GM04503 (cell line): ENCODE measurements at places on chromosomes 12 and 14.

DNA sequence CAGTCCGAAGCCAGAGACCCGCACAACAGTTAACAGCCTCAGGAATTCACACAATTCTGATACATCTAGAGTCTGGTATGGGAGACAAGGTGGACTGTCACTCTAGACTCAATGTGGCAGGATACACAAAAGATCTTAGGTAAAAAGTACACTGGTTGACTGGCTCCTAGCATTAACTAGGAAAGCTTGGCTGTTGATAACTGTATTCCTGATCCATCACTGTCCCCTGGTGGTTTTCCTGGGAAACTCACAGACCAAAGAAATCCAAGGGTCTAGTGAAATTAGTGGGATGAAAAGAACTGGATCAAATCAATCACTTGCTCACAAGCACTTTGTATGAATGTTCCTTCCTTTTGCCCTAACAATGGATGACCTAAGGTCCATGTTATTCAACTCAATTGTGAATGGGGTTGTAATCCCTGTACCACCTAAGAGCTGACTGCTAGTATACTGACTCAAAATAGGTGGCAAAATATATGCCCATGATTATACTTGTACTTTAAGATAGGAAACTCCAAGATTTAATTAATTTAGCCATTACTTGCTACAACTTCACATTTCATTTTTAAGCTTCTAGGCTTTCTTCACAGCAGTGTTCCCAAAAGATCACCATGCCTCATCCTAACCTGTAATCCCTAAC is 14.0 kb downstream of the NPC2 start:
- DNase-seq = no peak

DNA sequence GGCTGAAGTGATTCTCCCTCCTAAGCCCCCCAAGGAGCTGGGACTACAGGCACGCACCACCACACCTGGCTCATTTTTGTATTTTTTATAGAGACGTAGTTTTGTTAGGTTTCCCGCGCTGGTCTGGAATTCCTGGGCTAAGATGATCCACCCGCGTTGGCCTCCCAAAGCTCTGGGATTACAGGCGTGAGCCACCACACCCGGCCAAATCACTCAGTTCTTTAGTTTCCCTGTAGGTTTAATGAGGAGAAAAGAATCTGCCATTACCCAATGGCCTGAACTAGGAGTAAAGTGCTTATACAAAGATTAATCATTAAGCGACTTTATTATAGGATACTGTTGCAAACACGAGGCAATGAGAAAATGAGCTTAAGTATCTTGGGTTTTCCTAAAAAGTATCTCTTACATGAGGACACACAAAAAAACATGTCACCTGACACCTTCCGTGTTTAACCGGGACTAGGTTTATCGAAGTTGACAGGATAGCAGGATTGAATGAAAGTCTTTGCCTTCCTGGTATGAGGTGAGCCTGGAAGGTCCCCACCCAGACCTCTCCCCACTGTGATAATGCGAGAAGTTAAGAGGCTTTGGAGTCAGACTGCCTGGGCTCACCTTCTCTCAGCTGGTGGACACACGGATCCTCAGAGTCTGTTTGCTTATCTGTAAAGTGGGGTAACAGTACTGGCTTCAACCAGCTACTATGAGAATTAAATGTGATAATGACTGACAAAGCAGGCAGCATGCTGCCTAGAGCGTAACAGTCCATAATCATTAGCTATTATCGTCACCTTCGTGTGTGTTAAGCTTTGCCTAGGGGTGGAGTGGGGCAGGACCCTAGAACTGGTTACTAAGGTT is 133.5 kb upstream of the KRAS start:
- no peak for DNase-seq

GRCh38 chr14:33949411-33949893 is 1.4 kb downstream of the EGLN3 start:
- DNase-seq = no peak

GRCh38 chr12:21775133-21775820 is 771 bp upstream of the KCNJ8 start:
- no peak for DNase-seq

DNA sequence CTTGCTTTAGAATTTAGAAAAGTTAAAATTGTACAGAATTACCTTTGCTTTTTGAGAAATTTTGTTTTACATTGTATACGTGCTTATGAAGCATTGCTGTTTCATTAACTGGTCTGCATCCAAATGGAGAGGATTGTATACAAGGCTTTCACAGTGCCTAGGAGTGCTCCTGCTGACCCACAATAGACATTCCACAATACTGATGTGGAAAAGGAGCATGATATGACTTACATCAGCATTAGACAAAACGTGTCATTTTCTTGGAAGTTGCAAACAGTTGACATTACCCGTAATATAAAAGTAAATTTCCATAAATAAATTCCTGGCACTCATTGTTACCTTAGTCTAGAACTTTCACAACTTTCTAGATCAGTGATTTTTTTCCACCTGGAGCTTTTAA is 1.9 kb downstream of the PRKD1 start:
- no peak for DNase-seq

- DNase-seq = no peak
Observed at GRCh38 chr12:18923721-18924120, 185.8 kb downstream of the CAPZA3 start.

DNA sequence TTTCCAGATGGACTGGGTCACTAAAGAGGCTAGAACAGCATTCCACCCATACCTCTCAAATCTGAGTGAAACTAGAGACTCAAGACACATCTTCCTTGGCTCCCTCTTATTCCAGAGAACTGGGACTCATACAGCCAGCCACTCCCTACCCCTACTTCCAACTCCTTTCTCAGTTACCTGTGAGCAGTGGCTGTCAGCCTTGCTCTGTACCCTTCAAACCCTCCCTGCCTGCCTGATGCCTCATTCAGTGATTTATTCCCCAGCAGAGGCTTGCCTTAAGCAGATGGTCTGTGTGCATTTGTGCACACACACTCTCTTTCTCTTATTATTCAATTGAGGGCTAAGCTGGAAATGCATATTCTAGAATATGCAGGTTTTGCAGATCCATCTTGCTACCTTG is 14.6 kb downstream of the GPR84 start:
- DNase-seq = no peak

DNA sequence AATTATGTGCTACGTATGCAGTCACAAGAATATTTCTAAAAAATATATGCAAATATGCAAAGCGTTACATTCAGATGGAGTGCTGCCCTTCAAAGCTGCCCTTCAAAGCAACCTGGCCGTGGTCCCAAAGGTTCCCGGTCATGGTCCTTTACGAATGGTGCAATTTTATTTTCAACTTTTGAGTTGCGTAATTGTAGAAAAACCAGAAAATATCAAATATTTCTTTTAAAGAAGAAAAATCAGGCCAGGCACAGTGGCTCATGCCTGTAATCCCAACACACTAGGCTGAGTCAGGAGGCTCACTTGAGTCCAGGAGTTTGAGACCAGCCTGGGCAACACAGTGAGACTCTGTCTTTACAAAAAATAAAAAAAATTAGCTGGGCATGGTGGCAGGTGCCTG is 21.4 kb downstream of the CLSTN3 start:
- DNase-seq = no peak

DNA sequence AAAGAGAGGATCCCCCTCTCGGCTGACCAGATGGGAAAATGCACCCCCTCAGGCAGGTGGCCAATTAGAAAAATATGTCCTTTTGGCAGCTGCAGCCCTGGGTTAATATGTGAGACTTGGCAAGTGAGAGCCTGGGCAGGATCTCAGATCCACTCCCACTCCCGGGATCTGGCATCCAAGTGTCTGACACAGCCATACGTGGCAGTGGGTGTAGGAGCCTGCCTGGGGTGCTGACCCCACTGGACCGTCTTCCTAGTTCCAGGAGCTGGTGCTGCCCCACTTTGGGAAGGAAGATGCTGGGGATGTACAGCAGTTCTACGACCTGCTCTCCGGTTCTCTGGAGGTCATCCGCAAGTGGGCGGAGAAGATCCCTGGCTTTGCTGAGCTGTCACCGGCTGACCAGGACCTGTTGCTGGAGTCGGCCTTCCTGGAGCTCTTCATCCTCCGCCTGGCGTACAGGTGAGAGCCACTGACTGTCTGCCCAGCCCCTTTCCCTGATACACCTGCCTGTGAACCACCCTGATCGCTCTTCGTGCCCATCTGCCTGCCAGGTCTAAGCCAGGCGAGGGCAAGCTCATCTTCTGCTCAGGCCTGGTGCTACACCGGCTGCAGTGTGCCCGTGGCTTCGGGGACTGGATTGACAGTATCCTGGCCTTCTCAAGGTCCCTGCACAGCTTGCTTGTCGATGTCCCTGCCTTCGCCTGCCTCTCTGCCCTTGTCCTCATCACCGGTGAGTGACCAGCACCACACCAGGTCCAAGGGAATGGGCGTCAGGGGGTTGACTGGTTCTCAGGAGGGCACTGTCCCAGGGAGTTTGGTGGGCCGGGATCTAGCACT is 5.8 kb downstream of the NR4A1 start:
- DNase-seq = no peak

GRCh38 chr12:96814200-96814599 is 92.9 kb upstream of the NEDD1 start:
- no peak for DNase-seq

GRCh38 chr12:95386051-95386450 is 87.9 kb upstream of the METAP2 start:
- DNase-seq = no peak
